ENCODE measurements at places on chromosomes 11 and 22.
A peak's percentile ranks its signal among the peaks of the same experiment; 100 is the strongest.

- no peak for DNase-seq
Observed at GRCh38 chr22:38953577-38954413, 3.6 kb upstream of the APOBEC3A start.

- DNase-seq, result no peak
Observed at GRCh38 chr22:25395915-25396314, 168.6 kb upstream of the GRK3 start.

DNA sequence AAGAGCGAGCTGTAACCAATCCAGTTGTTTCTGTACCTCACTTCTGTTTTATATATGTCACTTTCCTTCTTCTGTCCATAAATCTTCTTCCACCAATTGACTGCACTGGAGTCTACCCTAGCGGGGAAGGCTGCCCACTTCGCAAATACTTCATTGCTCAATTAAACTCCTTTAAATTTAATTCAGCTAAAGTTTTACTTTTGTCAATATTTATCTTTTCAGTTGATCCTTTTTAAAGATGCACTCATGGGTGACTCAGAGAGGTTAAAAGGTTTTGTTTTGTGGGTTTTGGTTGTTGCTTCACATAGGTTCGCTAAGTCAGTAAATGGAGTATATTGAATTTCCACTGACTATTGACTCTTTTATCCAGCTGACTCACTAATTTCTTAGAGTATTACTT lies 597.2 kb downstream of the DLG2 start:
- DNase-seq, result no peak

DNA sequence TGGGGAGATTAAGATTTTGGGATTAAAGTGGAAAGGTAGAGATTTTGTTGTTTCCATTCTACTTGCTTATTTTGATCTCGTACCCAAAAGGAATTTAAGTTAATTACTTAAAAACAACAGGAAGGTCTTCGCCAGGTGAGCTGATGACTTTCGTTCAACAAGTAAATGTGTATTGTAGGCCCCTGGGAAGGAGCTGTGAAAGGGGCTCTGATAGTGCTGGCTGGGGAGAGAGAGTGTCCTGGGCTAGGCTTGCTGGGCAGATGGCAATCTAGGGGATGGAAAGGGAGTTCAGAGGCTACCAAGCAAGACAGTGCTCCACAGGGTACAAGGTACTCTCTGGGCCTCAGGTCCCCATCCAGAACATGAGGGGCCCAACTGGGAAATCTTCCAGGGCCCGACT lies 189.4 kb downstream of the CEP164 start:
- no peak for DNase-seq

DNA sequence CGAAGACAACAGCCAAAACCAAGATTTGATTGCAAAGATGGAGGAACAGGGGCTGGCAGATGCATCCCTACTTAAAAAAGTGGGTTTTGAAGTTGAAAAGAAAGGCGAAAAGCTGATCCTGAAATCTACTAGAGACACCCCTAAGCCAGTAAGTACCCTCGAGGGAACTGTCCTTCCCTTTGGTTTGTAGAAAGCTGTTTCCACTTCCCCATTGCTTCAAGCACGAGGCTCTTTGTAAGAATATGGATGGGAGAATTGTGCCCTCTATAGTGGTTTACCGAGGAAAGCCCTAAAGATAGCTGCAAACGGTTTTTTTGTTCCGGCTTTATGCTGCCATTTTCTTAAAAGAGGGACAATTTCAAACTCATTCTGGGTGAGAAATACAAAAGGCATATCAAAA lies 133.9 kb downstream of the WNT7B start:
- no peak for DNase-seq

DNA sequence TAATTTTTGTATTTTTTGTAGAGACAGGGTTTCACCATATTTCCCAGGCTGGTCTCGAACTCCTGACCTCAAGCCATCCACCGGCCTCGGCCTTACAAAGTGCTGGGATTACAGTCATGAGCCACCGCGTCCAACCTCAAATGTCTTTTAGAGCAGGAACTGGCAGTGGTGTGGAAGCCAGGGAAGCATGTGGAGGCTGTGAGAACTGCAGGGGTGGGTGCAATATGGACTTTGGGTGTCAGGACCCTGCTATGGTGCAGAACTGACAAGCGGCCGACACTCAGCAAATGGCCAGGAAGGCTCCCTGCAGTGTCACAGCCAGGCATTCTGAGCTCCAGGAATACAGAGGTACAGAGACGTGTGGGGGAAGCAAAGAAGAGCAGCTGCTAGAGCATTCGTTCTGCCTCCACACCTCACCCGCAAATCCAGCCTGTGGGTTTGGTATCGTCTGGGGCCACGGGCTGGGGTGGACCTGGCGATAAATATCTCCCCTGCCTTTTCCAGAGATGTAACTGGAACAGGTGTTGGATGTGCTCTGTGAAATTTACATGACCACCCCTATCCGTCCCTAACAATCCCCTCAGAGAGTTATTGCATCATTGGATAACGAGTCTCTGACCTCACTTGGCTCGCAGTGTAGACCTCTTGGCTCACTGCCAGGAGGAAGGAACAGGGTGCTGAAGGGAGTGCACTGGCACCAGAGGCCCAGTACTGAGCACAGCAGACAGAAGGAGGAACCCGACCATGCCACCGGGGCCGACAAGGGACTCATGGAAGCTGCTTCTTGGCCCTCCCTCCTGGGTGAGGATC lies 624.7 kb upstream of the B3GAT1 start:
- no peak for DNase-seq

DNA sequence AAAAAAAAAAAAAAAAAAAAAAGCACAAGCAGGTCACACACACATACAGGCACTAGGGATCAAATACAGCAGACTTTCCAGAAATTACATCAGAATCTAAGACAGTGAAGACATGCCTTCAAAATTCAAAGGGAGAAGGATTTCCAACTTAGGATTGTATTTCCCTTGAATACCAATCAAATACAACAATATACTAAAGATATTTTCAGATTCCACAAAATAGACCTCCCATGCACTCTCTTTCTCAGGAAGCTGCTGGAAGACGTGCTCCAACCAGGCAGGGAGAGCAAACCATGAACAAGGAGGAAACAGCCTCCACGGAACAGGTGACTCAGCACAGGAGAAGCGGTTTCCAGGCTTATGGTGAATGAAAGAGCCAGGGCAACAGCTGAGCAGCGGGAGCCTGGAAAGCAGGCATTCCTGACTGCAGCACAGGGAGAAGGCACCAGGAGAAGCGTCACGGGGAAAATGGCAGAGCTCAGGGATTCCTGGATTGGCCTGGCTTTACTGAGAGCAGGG lies 32.0 kb downstream of the TMEM184B start:
- no peak for DNase-seq

GRCh38 chr11:102110761-102111010 lies 439 bp downstream of the YAP1 start:
- no peak for DNase-seq

DNA sequence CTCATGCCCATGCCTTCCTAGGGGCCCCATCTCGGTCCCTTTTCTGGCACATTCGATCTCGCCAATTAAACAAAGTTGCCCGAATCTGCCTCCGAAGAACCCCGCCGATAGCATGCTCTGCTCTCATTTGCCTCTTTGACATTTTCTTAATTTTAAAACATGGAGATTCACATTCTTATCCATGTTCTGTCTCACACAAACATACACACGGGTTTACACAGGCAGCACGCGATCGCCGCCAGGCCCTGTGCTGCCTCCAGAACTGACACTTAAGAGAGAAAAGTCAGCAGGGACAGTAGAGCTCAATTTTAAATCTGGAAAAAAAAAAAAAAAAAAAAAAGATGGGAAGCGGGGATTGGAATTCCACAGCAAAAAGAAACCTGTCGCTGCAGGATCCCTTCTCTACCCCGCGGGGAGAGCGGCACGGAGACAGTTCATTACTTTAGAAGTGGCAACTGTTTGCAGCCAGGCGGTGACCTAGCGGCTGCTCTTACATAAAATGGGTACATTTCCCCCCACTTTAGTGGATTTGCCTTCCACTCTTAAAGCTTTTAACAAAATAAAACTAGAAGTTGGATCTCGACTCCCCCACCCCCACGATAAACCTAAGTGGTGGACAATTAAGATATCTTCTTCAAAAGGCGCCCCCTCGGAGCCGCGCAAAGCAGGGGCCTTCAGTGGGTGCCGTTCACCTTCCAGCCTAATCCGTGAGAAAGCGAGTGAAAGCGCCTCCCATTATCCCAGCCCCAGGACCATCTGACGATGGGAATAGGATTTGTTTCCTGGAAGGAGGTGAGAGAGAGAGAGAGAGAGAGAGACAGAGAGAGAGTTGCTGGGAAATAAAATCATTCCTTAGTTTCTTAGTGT lies 13.7 kb downstream of the PAX6 start:
- DNase-seq, result no peak

- no peak for DNase-seq
Observed at GRCh38 chr11:57427727-57428082, 784 bp upstream of the SLC43A3 start.

- DNase-seq, result no peak
Observed at GRCh38 chr11:75325713-75326438, 25.6 kb downstream of the ARRB1 start.

- no peak for DNase-seq
Observed at GRCh38 chr22:44938886-44939285, 70.9 kb downstream of the PHF21B start.

DNA sequence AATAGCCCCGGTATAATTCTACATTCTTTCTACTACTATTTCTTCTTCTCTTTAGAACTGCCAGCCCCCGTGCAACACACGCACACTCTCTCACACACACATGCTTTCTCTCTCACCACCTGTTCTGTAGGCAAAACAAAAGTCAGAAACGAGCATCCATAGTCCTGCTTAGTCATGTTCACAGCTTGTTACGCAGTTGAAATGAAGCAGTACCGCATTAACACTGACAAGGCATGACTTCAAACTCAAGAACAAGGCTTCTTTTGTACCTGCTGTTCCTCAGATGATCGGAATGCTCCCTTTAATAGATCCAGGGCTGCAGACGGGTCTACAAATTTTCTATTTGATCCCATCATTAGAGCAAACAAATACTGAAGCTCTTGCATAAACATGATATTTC lies 42.2 kb downstream of the USP28 start:
- no peak for DNase-seq

DNA sequence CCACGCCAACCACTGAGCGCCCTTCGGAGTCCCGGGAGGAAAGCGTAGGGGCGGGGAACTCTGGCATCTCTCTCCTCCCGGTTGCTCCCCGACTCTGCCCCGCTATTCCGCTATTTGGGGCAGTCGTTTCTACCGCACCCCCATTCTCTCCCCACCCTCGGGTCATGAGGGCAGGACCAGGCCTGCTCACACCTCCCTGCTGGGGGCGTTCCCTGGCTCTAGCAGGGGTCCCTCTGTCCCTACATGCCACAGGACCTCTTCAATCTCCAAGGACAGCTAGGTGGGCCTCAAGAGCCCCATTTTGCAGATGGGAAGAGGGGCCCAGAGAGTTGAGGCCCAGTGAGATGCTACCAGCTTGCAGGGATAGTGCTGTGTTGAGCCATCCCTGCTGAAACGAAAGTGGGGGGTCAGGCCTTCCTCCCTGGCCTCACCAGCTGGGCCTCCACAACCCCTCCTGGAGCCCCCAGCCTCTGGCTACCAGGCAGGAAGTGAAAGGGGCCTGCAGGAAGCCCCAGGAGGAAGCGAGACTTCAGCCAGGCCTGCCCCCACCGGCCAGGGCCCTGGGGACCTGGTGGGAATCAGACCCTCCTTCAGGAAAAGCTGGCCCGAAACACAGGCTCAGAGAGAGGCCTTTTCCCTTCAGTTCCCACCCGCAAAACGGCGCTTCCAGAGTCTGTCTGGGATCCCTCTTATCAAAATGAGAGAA lies 5.5 kb upstream of the SHISA8 start:
- DNase-seq, result no peak

DNA sequence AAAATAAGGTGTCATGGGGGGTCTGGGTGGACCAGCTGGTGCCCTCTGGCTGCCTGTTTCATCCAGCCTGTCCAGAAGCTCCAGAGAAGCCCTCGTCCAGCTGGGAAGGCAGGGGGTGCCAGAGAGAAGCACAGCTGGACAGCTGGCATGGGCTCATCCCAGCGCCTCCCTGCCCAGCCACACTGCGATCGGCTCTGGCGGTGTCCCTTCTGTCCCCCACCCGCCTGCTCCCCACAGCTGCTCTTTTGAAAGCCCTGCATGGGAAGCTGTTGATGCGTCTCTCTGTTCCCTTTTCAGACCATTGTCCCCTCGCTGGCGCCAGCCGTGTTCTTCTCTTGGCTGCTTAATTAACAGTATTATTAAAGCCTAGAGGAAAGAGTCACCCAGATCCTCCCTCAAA lies 86.5 kb downstream of the MN1 start:
- DNase-seq, result peak; percentile 24

DNA sequence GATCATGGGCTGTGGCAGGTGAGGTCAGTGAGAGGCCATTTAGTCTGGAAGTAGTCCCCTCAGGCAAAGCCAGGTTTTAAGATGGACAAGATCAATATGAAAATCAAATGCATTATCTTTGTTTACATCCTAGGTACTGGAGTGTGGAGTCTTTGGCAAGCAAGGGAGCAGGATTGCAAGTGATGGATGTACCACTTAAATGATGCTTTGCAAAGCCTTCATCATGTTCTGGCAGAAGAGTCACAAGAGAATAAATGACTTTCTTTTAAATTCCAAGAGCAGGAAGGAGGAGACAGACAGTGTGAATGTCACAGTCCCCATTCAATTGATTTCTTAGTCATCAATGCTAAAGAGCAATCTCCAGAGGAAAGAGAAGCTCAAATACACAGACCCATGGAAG lies 908.3 kb downstream of the FAM181B start:
- DNase-seq, result no peak

DNA sequence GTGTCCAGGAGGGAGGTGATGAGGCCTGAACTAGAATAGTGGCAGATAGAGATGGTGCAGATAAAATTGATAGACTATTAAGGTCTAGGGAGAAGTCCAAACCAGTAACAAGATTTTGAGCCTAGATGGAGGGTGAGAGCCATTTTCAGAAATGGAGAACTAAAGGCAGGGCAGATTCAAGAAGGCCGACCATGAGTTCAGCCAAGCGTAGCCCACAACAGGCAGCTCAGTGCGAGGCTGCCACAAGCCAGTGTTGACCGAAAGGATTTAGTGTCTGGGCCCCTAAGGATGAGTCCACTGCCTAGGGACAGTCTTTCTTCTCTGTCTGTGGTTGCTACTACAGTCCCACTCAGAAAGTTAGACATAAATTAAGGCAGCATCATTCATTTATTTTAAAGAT lies 51.7 kb downstream of the PPP2R1B start:
- DNase-seq, result no peak

DNA sequence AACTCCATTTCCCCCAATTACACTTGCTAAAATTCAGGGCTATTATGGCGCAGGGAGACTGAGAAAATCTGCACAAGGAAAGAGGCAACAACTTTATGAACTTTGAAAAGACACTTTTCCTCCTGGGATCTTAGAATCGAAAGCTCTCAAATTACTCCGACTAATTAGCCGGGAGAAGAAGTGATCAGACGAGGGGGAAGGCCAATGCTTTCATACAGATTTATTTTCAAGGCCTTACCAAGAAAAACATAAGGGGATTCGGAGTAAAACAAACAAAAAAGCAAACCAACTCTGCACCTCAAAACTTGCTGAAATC lies 1.6 kb downstream of the PAX6 start:
- no peak for DNase-seq

DNA sequence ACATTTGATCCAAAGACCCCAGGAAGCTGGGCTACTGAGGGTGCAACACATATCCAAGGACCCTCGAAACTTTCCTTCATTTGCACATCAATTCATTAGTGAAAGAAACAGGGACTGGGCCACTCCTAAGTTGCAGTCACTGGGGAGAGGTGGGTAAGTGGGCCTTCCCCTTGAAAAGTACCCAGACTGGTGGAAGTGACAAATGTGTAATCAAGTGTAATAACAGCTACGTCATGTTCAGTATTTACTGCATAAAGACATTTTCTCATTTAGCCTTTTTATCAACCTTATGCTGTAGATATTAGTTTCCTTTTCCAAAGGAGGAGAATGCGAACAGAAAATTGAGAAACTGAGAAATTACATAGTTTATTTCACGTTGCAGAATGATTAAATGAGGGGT lies 101.9 kb upstream of the OLFML1 start:
- no peak for DNase-seq

All from NCI-H524 treated with DMSO at 0.1 percent for 48 hours (cell line).